CD14-positive monocyte (primary cell): ENCODE measurements at places on chromosomes 3 and 15.

DNA sequence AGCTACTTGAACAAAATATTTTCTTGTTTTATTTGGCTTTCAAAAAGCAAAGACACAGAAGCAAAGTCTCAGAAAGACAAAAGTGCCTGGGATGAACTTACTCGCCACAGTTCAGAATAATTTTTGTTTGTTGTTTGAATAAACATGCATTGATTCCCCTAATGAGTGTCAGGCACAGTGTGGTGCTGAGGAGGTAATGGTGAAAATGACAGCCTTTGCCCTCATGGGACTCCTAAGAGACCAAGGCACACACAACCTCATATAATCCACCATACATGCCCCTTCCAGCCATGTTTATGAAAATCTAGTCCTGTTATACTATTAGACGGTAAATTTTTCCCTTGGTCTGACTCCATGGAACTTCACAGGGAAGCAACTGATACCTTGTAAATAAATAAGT lies 2.5 kb downstream of the GOLIM4 start:
- DNase-seq, result no peak

DNA sequence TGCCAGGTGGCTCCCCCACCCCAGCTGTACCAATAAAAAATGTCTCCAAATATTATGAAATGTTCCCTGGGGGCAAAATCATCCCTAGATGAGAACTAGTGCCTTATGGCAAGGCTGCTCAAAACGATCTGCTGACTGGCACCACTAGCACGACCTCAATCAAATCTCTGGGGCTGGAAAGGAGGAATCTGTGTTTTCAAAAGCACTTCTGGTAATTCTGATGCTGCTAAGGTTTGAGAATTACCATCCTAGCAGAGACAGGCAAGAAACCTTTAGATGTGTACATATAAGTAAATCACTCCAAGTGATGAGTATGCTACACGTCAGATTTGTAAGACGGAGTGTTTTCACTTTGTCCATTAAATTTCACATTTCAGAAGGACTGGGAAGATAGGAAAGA lies 360.1 kb upstream of the THRB start:
- no peak for DNase-seq

DNA sequence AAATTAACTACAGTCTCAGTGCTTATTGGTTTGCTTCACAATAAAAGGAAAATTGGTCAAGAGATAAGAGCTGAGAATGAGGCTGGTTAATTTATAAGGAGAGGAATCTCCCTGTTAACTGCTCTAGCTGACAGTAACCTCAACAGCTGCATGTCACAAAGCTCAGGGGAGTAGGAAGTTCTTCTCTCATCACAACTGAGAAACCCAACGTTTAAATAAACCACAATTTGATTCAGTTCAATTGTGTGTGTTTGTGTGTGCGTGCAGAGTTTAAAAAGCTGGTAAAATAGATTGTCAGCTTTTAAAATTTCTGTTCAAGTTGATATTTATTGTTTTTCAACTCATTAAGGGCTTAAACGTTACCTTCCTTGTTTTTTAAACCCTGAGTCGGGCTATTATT lies 3.5 kb upstream of the TGFBR2 start:
- peak; percentile 39 for DNase-seq

DNA sequence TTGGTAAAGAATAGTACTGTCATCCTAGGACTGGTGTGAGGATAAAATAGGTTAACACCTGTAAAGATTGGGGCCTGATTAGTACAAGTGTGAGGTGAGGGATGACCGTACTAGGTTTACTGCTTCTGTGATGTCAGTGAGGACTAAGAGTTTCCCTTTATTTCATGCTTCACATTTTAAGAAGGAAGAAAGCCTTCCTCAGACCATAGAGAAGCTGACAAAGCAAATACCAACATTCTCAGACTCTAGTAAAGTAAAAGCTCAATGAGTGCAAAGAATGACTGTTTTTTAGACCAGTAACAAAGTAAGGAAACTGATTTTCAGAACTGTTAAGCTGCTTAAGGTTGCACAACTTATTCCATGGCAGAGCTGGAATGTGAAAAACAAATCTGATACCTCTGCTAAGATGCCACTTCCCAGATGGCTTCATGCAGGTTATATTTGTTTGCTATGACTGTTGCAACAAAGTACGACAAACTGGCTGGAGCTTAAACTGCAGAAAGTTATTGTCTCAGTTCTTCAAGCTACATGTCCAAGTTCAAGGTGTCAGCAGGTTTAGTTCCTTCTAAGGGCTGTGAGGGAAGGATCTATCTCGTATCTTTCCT lies 354.9 kb downstream of the RSL24D1 start:
- DNase-seq, result no peak

DNA sequence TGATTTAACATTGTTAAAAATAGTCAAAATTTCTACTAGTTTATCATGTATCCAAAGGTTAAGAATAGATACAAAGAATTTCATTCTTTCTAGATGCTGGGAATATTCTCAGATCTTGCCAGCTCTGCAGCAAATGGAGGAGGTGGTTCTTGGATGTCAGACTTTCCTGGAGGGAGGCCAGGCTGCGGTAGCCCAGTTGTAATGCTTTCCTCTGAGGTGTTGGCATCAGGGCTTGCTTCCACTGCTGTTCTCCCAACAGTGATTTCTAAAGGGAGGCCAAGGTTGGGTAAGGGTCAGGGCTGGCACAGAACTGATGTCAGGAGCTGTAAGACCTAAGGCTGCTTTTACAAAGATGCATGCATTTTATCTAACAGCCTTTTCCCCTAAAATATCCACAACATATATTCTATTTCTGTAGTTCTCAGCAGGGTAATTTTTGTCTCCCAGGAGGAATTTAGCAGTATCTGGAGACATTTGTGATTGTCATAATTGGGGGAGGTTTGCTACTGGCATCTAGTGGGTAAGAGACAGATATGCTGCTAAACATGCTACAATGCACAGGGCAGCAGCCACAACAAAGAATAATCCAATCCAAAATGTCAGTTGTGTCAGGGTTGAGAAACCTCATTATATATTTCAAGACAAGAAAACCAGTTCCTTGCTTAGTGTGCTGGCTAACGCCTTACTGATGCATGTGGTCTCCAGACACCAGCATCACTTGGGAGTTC lies 42.0 kb upstream of the SPTSSB start:
- DNase-seq, result no peak

DNA sequence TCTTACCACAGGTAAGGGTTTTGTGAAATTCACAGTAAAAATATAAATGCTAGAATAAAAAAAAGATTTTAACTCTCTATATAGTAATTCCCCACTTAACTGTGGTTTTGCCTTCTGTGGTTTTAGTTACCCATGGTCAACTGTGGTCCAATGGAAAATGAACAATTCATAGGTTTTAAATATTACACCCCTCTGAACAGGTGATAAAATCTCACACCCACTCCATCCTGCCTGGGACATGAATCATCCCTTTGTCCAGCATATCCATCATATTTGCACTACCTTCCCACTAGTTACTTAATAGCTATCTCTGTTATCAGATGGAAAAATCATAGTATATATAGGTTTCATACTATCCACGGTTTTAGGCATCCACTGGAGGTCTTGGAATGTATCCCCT lies 49.2 kb downstream of the HDGFL3 start:
- DNase-seq, result no peak

GRCh38 chr3:106371971-106372805 lies 503.4 kb upstream of the CBLB start:
- DNase-seq, result no peak

GRCh38 chr15:101016581-101016980 lies 97.4 kb downstream of the LRRK1 start:
- DNase-seq, result no peak

DNA sequence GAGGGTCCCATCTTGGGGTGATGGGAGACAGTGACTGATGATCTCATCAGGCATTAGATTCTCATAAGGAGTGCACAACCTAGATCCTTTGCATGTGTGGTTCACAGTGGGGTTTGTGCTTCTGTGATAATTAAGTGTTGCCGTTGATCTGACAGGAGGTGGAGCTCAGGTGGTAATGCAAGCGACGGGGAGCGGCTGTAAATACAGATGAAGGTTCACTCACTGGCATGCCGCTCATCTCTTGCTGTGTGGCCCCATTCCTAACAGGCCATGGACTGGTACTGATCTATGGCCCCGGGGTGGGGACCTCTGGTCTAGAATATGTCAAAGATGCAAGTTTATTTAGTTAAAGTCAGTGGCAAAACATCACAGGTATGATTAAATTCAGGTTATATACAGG lies 8.7 kb downstream of the MEF2A start:
- no peak for DNase-seq

DNA sequence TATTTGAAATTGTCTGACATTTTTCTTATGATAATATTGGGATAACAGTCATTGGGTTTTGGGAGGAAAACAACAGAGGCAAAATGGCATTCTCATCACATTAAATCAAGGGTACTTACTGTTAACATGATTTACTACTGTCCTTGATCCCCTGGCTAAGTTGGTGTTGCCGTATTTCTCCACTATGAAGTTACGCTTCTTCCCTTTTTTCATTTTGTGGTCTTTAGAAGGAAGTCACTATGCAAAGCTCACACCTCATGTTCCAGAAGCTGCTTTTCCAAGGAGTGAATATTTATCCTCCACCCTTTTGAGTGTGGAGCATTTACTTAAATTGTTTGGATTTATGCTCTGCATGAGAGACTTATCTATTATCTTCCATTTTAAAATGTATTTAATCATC lies 63.7 kb downstream of the ALCAM start:
- peak; percentile 18 for DNase-seq

- no peak for DNase-seq
Measured at GRCh38 chr3:133742351-133743091, 3.7 kb upstream of the TF start.

DNA sequence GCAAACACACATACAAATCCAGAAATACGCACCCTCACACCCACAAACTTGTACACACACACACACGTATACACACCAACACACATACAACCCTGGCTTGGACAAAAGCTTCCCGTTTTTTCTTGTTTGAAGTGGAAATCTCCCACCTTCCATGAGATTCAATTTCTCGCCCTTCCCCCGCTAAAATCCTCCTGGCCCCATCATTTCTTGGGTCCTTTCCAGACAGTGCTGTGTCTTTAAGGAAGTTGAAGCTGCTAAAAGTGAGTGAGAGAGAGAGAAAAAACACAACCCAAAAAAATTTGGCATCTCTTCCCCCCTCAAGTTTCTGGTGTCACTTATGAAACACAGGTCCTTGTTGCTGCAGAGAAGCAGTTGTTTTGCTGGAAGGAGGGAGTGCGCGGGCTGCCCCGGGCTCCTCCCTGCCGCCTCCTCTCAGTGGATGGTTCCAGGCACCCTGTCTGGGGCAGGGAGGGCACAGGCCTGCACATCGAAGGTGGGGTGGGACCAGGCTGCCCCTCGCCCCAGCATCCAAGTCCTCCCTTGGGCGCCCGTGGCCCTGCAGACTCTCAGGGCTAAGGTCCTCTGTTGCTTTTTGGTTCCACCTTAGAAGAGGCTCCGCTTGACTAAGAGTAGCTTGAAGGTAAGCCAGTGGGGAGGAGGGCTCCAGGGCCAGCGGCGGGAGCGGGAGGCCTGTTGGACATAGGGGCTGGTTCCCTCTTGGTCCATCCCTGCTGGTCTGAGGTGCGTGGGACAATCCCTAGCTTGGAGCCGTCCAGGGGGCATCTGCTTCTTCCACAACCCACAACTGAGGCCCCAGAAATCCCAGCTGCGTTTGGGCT lies at the start of gene ISLR:
ISLR (plus strand) TSS at position 331 of the 839 bp plus-strand sequence. CDS start 1,149 bp downstream, outside the sequence.
- peak; percentile 0 for DNase-seq
